Upper lobe of left lung (tissue), 6 donors: ENCODE measurements at places on chromosomes 1 and 21. TPM values are rescaled to one million over a fixed set of nuclear protein-coding genes. Genes with fewer than 3 reads are reported as not detected.
A peak's percentile ranks its signal among the peaks of the same experiment; 100 is the strongest.

The DEPDC1 gene
- 1.6 TPM for total RNA-seq

- DNase-seq: no peak
- H3K4me3 ChIP-seq: no peak overlapping the region
- H3K4me1 ChIP-seq: peaks cover 12% of the 10 kb centered on the region
- no peaks in the 10 kb centered on the region for H3K27me3 ChIP-seq
- H3K36me3 ChIP-seq: no peaks in the 10 kb centered on the region
These were observed 228.5 kb downstream of the RHOU start for GRCh38 chr1:228963795-228964177.

DNA sequence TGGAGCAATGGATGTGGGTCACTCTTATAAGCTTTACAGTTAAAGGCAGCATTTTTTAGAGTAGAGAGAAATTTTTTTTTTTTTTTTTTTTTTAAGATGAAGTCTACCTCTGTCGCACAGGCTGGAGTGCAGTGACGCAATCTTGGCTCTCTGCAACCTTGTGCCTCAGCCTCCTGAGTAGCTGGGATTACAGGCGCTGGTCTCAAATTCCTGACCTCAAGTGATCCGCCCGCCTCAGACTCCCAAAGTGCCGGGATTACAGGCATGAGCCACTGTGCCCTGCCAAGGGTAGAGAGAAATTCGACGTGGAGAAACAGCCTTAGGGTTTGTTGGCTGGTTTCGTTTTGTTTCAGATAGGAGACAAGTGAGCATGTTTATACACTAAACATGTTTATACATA lies 594.2 kb upstream of the ADAMTS5 start:
- H3K4me3 ChIP-seq: no peak overlapping the region
- H3K27me3 ChIP-seq: no peaks in the 10 kb centered on the region

The KDF1 gene
- 11.5 TPM for total RNA-seq

DNA sequence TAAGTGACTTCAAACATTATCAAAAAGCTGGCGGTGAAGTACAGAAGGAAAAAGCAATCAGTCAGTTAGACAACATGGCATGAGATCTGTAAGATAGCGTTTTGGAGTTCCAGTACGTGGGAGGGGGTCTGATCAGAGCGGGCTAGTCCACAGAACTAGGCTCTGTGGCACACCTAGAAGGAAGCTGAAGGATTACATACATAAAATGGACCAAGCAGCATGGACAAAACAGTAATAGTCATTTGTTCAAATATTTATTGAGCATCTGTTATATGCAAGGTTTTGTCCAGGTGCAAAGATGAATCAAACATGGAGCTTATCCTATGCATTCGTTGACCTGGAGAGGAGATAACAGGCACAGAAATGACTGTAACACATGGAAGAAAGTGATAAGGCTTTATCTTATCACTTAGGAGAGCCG lies 22.9 kb upstream of the PLA2G2E start:
- no peak overlapping the region for H3K4me3 ChIP-seq
- no peak for DNase-seq
- H3K36me3 ChIP-seq: no peaks in the 10 kb centered on the region
- H3K27me3 ChIP-seq: no peaks in the 10 kb centered on the region

The ADGRL4 gene
- 23.5 TPM for total RNA-seq

DNA sequence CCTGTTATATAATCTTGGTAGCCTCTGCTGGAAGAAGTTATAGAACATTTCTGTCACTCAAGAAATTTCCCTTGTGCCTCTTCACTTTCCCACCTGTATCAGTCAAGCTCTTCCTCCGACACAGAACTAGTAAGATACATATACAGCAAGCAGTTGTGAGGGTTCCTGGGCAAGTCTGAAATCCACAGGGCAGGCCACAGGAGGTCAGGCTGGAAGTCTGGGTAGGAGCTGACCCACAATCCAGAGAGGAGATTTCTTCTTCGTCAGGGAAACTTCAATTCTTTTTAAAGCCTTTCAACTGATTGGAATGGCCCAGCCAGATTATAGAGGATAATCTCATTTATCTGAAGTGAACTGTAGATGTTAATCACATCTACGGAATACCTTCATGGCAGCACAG lies 96.4 kb upstream of the FMN2 start:
- no peak for DNase-seq
- no peak overlapping the region for H3K27ac ChIP-seq
- H3K4me3 ChIP-seq: no peak overlapping the region
- H3K4me1 ChIP-seq: peaks cover 9% of the 10 kb centered on the region

The BNIPL gene
- total RNA-seq: 13.8 TPM

DNA sequence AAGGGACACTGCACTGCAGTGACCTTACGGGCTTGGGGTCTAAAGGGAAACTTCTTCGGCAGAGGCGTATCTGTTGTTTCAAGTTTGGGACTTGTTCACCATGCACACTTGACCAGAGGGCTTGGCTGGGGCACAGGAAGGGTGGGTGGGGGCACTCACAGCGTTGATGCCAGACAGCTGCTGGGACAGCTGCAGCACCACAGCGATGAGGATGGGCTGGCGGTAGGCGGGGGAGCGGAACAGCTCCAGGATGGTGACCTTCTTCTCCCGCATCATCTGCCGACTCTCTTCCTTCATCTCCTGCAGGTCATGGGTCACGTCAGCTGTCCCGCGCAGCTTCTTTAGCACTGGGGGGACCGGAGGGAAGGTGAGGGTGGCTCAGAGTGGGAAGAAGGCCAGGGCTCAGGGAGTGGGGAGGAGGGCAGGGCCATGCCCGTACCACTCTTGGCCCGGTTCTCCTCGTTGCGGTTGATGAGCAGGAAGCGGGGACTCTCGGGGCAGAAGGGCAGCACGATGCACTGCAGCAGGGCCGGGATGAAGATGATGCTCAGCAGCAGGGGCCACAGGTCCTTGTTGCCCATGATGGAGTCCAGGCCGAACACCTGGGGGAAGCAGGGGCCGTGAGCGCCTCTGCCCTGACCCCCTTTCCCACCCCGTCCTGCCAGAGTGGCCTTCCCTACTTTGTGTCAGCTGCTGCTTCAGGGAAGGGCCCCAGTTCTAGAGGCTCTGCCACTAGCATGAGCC lies 29.1 kb downstream of the SLC2A1 start:
- peaks cover 32% of the 10 kb centered on the region for H3K36me3 ChIP-seq
- peaks cover 46% of the 10 kb centered on the region for H3K4me1 ChIP-seq
- no peak overlapping the region for H3K4me3 ChIP-seq
- no peaks in the 10 kb centered on the region for H3K27me3 ChIP-seq
- DNase-seq: peak; percentile 71
- no peak overlapping the region for H3K27ac ChIP-seq

The PGBD5 gene
- 2.4 TPM for total RNA-seq

- no peaks in the 10 kb centered on the region for H3K27me3 ChIP-seq
- DNase-seq: no peak
These were observed 29.8 kb upstream of the CACYBP start for GRCh38 chr1:174969977-174970376.

DNA sequence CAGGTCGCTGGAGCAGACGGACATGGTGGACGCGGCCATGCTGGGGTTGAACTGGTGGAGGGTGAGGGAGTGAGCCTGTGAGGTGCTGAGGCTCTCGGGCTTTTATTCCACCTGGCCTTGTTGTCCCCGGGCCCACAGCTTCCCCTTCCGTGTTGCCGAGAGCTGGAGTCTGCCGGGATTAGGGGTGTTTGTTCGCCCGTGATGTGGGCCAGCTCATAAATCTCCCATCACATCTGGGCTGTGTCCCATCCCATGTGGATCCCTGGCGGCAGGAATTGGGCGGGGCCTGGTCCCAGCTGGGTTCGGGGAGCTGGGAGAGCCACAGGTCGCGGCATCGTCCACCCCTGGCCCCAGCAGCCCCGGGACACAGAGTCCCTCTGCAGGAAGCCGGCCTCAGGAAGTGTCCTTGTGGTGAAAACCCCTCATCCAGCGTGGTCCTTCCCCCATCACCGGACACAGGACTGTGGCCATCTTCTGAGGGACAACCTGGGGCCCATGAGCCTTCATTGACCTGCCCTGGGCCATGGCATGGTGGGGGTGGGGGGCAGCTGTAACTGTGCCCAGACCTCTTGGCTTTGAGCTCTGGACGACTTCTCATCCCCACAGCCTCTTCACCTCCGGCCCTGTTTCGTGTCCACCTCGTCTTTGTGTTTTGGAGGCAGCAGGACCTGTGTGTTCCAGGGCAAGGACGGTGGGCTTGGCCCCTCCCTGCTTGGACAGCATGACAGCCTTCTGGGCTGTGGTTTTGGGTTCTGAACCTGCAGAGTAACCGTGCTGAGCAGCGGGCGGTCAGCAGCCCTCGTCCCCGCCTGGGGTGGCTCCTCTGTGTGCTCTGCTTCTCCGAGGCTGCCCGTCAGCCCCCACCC lies at the start of gene KRTAP10-6:
Gene KRTAP10-6 (minus strand): TSS at position 60 of the 866 bp plus-strand sequence. CDS start 21 bp downstream, at position 39.
- H3K27ac ChIP-seq: no peak within 1 kb of the TSS
- peak; percentile 62 for DNase-seq
- no peaks in the 10 kb centered on the region for H3K4me1 ChIP-seq

GRCh38 chr21:35010447-35010846 lies 38.7 kb downstream of the RUNX1 start:
- no peak overlapping the region for H3K27ac ChIP-seq
- no peak overlapping the region for H3K4me3 ChIP-seq
- no peaks in the 10 kb centered on the region for H3K4me1 ChIP-seq
- no peak for DNase-seq

GRCh38 chr1:94039514-94039870 lies 81.5 kb downstream of the ABCA4 start:
- no peak overlapping the region for H3K27ac ChIP-seq
- no peaks in the 10 kb centered on the region for H3K36me3 ChIP-seq
- H3K27me3 ChIP-seq: no peaks in the 10 kb centered on the region
- peaks cover 5% of the 10 kb centered on the region for H3K4me1 ChIP-seq
- H3K4me3 ChIP-seq: no peak overlapping the region

The SLC1A7 gene
- total RNA-seq: not detected

DNA sequence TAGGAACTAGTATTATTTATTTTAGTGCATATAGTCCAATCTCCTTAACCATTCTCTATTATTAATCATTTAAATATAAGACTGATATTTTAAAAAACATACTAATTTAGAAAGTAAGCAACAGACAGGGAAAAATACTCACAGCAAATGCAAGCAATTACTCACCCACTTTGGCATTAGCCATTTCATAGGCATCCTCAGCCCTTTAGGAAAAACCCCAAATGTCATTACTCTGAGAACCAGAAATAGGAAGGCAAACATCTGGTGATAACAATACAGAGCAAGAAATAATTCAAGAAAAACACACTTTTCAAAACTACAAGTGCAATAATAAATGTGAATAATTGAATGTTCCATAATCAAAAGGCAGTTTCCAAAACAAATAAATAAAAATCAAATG lies 545.1 kb downstream of the PLPP3 start:
- no peak for DNase-seq
- no peak overlapping the region for H3K27ac ChIP-seq
- no peaks in the 10 kb centered on the region for H3K36me3 ChIP-seq
- H3K4me3 ChIP-seq: no peak overlapping the region
- H3K27me3 ChIP-seq: no peaks in the 10 kb centered on the region

- H3K27me3 ChIP-seq: no peaks in the 10 kb centered on the region
- H3K27ac ChIP-seq: no peak overlapping the region
These were observed 216.6 kb downstream of the PLA2G4A start for GRCh38 chr1:187045371-187045770.

- no peaks in the 10 kb centered on the region for H3K27me3 ChIP-seq
- DNase-seq: no peak
- no peaks in the 10 kb centered on the region for H3K36me3 ChIP-seq
- H3K27ac ChIP-seq: no peak overlapping the region
- no peaks in the 10 kb centered on the region for H3K4me1 ChIP-seq
- no peak overlapping the region for H3K4me3 ChIP-seq
These were observed 647.9 kb downstream of the PLA2G4A start for GRCh38 chr1:187476671-187477070.

GRCh38 chr1:2466270-2466665 lies 9.8 kb upstream of the PLCH2 start:
- no peaks in the 10 kb centered on the region for H3K36me3 ChIP-seq
- peaks cover 26% of the 10 kb centered on the region for H3K27me3 ChIP-seq
- H3K27ac ChIP-seq: no peak overlapping the region
- DNase-seq: no peak
- H3K4me3 ChIP-seq: no peak overlapping the region

- no peak for DNase-seq
- H3K27ac ChIP-seq: no peak overlapping the region
- H3K4me3 ChIP-seq: no peak overlapping the region
- H3K27me3 ChIP-seq: no peaks in the 10 kb centered on the region
- H3K4me1 ChIP-seq: no peaks in the 10 kb centered on the region
These were observed 186.5 kb upstream of the CTTNBP2NL start for GRCh38 chr1:112209493-112209892.

The BCL2L15 gene
- total RNA-seq: 6.2 TPM

The AMY2A gene
- total RNA-seq: not detected

The S1PR1 gene
- 62.5 TPM for total RNA-seq

The KLHDC8A gene
- total RNA-seq: 1.7 TPM

DNA sequence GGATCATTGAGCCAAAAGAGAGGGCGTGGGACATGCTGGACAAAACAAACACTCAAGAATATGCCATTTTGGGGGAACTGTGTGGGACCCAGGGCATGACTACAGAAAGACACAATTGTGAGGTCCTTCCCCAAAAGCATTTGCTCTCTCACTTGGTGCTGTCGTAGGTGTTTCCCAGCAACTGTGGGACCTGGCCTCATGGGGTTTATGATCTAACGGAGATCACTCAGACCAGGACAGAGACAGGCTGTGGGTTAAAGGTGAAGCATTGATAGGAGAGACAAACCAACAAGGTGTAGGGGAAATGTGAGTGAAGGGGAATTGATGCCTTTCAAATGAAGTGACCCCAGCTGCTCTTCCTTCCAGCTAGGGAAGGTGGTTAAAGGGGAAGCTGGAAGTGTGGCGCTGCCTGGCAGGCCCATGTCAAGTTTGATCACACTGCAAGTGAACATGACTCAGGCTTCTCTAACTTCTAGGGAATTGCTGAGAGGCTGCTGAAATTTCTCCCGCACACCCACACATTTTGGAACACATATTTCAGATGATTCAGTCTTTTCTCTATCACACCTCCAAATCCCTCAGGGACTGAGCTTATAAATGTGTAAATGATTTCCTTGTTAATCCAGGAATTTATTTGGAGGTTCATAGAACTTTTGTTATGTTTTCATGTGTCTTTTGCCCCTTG lies 30.2 kb downstream of the TRAF5 start:
- no peak for DNase-seq
- H3K4me3 ChIP-seq: no peak overlapping the region
- H3K4me1 ChIP-seq: no peaks in the 10 kb centered on the region
- H3K27ac ChIP-seq: no peak overlapping the region
- peaks cover 13% of the 10 kb centered on the region for H3K36me3 ChIP-seq
- no peaks in the 10 kb centered on the region for H3K27me3 ChIP-seq

GRCh38 chr1:67759066-67759465 lies 74.1 kb downstream of the GADD45A start:
- H3K4me3 ChIP-seq: no peak overlapping the region
- no peak overlapping the region for H3K27ac ChIP-seq
- H3K36me3 ChIP-seq: no peaks in the 10 kb centered on the region
- no peaks in the 10 kb centered on the region for H3K27me3 ChIP-seq
- peaks cover 34% of the 10 kb centered on the region for H3K4me1 ChIP-seq
- DNase-seq: no peak

The FCN3 gene
- 290 TPM for total RNA-seq

The F3 gene
- total RNA-seq: 70.8 TPM
